ENCODE measurements at places on chromosomes 16 and 17.

GRCh38 chr17:50935221-50935995 lies 69.3 kb upstream of the TOB1 start:
- no peak overlapping the region for H3K4me3 ChIP-seq
- H3K27ac ChIP-seq, result peak overlapping the region; percentile 62
- DNase-seq, result no peak
- peaks cover 42% of the 10 kb centered on the region for H3K4me1 ChIP-seq
- H3K36me3 ChIP-seq, result no peaks in the 10 kb centered on the region

DNA sequence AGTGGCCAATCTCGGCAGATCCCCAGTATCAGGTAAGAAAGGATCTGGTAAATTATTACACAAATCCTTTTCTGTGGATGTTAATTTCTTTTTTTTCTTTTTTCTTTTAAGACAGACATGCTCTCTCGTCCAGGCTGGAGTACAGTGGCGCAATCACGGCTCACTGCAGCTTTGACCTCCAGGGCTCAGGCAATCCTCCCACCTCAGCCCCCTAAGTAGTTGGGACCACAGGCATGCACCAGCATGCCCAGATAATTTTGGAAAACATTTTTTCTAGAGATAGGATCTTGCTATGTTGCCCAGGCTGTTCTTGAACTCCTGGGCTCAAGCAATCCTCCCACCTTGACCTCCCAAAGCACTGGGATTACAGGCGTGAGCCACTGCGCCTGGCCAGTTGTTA lies 54.0 kb downstream of the GAS7 start:
- H3K27ac ChIP-seq, result no peak overlapping the region
- H3K4me1 ChIP-seq, result no peaks in the 10 kb centered on the region
- H3K4me3 ChIP-seq, result no peak overlapping the region
- DNase-seq, result no peak

GRCh38 chr16:84579936-84580335 lies 37.9 kb downstream of the COTL1 start:
- no peak overlapping the region for H3K4me3 ChIP-seq
- H3K36me3 ChIP-seq, result no peaks in the 10 kb centered on the region
- H3K27ac ChIP-seq, result no peak overlapping the region
- H3K4me1 ChIP-seq, result no peaks in the 10 kb centered on the region

GRCh38 chr17:34763728-34764665 lies 184.6 kb downstream of the TMEM132E start:
- no peaks in the 10 kb centered on the region for H3K27me3 ChIP-seq
- no peak overlapping the region for H3K27ac ChIP-seq
- no peaks in the 10 kb centered on the region for H3K36me3 ChIP-seq
- H3K4me1 ChIP-seq, result no peaks in the 10 kb centered on the region
- no peak for DNase-seq
- H3K4me3 ChIP-seq, result no peak overlapping the region

DNA sequence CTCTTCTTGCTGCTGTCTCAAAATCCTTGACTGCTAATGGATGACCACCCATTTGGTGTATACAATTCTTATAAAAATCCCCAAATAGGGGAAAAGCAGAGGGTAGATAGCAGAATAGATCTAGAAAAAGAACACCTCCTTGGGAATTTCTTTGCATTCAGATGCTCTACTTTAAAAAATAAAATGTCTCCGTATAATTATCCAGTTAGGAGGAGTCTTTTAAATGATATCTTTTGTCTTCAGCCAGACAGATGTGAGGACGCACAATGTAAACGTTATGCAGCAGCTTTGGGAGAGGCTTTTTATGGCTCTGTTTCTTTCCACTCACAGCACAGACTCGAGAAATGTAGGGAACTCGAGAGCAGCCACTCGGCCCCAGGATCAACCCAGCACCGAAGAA lies 300.2 kb downstream of the IRF8 start:
- H3K27ac ChIP-seq, result no peak overlapping the region
- H3K4me1 ChIP-seq, result peaks cover 59% of the 10 kb centered on the region

DNA sequence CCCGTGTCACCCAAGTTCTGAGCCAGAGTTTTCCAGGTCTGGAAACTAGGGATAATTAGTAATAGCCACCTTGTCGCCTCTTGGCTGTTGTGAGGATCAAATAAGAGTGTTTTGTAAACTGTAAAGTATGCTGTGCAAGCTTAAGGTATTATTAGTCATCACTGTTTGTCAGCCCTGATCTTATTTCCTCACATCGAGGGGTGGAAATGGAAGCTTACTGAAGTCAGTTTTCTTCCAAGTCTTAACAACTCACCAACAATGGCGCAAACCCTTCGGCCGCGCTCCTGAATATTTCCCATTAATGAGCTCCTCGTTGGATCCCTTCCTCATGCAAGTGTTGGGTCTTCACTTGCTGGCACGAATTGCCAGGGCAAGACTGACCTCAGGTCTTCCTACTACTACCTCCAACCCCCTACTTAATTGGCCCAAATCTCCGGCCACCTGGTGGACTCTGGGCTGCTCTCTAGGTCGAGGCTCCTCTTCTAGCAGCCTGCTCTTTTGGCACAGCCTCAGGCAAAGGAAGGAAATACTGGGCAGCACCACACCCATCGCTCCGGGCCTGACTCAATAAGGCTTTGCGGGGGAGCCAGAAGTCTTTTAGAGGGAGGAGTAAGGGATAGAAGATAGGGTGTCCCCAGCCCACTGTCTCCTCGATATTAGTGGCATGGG lies 885 bp upstream of the SLC35B1 start:
- H3K4me3 ChIP-seq, result no peak overlapping the region
- H3K27me3 ChIP-seq, result no peaks in the 10 kb centered on the region
- DNase-seq, result no peak
- peaks cover 9% of the 10 kb centered on the region for H3K4me1 ChIP-seq
- peak overlapping the region; percentile 3 for H3K27ac ChIP-seq
- H3K36me3 ChIP-seq, result peaks cover 28% of the 10 kb centered on the region

DNA sequence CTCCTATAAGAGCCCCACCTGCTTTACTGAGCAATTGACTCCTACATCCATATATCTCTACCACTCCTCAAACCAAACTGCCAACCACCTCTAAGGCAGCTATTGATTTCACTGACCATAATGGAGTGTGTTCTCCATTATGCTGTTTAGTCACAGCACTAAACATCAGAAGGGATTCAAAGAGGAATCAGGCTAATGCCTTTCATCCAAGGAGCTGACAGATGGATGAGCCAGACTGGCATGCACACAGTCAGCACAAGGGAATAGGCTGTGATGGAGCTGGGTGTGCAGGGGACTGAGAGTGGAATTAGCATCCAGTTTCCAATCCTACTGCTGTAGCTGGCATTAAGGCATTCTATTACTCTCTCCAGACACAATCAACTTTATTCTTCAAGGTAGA lies 88.7 kb upstream of the CCL2 start:
- no peaks in the 10 kb centered on the region for H3K36me3 ChIP-seq
- no peak for DNase-seq
- no peaks in the 10 kb centered on the region for H3K27me3 ChIP-seq
- no peaks in the 10 kb centered on the region for H3K4me1 ChIP-seq
- no peak overlapping the region for H3K4me3 ChIP-seq
- no peak overlapping the region for H3K27ac ChIP-seq

- H3K4me1 ChIP-seq, result peaks cover 9% of the 10 kb centered on the region
- H3K27ac ChIP-seq, result no peak overlapping the region
- H3K27me3 ChIP-seq, result peaks cover 13% of the 10 kb centered on the region
- no peak overlapping the region for H3K4me3 ChIP-seq
Measured at GRCh38 chr17:1030684-1031532, 34.0 kb downstream of the TIMM22 start.

DNA sequence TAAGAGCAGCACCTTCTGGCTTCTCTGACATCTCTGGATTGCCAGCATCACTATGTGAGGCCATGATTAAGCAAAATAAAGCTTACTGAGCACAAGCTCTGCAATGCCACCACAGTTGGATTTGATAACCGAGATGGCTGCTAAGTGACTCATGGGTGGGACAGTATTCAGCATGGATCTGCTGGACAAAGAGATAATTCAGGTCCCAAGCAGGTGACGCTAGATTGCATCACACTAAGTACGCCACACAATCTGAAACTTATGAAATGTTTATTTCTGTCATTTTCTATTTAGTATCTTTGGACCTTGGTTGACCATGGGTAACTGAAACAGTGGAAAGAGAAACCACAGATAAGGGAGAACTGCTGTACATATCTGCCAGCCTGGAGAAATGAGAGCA lies 27.4 kb downstream of the CDRT15 start:
- H3K36me3 ChIP-seq, result peaks cover 6% of the 10 kb centered on the region
- H3K4me3 ChIP-seq, result no peak overlapping the region
- no peaks in the 10 kb centered on the region for H3K4me1 ChIP-seq
- H3K27ac ChIP-seq, result no peak overlapping the region
- no peak for DNase-seq

DNA sequence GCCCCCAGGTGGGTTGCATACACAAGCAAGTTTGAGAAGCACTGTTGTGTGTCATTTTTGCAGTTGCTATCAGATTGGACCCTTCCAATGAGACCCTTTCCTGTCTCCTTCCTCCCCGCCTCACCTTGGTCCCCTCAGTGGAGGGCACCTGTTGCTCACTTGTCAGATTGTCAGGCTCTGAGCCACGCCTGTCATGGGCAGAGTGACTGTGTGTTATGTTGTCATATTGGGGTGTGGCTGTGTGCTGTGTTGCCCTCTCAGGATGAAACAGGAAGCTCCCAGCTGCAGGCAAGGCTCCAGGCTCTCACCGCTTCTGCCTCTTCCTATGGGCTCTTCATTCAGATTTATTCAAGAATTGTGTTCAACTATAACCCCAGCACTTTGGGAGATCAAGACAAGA lies 302.9 kb downstream of the CPPED1 start:
- no peak overlapping the region for H3K27ac ChIP-seq
- H3K4me1 ChIP-seq, result no peaks in the 10 kb centered on the region
- no peaks in the 10 kb centered on the region for H3K36me3 ChIP-seq
- H3K27me3 ChIP-seq, result no peaks in the 10 kb centered on the region

- H3K27ac ChIP-seq, result peak overlapping the region; percentile 44
- peaks cover 54% of the 10 kb centered on the region for H3K27me3 ChIP-seq
- H3K36me3 ChIP-seq, result no peaks in the 10 kb centered on the region
- peaks cover 12% of the 10 kb centered on the region for H3K4me1 ChIP-seq
- no peak for DNase-seq
- peak overlapping the region; percentile 15 for H3K4me3 ChIP-seq
Measured at GRCh38 chr16:73069581-73070262, 21.8 kb upstream of the ZFHX3 start.

DNA sequence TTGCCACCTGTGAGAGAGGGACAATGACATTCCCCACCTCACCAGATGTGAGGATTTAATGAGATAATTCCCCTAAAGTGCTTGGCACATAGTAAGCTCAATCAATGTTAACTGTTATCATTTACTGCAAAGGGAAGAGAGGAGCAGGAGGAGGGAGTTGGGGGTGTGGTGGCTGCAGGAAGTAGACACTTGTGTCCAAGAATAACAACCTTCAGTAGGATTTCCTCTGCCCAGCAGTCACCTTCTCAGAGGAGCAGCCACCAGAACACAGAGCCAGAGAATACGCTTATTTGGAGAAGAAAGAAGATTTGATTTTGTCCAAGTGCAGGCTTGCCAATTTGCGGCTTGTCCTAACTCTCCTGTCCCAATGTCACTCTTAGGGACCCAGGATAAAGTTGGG lies 10.2 kb downstream of the CBX4 start:
- no peak for DNase-seq
- no peak overlapping the region for H3K4me3 ChIP-seq
- H3K4me1 ChIP-seq, result peaks cover 63% of the 10 kb centered on the region
- no peaks in the 10 kb centered on the region for H3K36me3 ChIP-seq
- H3K27ac ChIP-seq, result peak overlapping the region; percentile 89

- no peaks in the 10 kb centered on the region for H3K4me1 ChIP-seq
- no peak overlapping the region for H3K27ac ChIP-seq
- H3K36me3 ChIP-seq, result peaks cover 23% of the 10 kb centered on the region
- H3K27me3 ChIP-seq, result no peaks in the 10 kb centered on the region
- H3K4me3 ChIP-seq, result no peak overlapping the region
Measured at GRCh38 chr17:604765-605164, 109.9 kb downstream of the VPS53 start.

- H3K27me3 ChIP-seq, result no peaks in the 10 kb centered on the region
- H3K27ac ChIP-seq, result no peak overlapping the region
- peaks cover 11% of the 10 kb centered on the region for H3K36me3 ChIP-seq
- no peak for DNase-seq
Measured at GRCh38 chr16:84180519-84181140, 6.2 kb downstream of the TAF1C start.

DNA sequence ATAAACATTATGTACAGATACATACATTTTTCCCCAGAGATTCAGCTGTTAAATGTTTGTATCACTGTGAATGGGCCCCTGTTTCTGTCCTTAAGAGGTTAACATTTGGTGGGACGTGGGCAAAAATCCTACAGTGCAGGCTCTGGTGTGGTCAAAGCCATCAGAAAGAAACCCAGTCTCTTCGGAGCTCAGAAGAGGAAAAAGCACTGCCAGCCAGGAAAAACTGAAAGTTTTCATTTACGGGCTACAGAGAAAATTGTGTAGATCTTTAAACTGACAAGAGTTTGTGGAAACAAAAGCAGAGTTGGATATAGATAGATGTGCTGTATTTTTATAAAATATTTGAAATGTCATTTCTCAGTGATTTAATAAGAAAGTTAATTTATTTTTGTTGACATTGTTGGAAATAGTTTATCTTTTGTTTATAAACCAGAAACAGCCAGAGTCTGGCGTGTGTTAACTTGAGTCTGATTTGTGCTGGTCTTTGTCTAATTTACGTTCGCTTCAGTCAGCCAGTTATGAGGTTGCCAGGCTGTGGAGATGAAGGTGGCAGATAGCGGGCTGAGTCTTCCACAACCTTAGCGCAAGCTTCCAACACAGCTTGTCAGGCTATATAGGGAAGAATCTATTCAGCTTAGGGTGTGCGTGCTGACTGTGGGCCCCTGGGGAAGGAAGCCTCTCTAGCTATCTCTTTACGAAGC lies 9.5 kb upstream of the TEKT3 start:
- H3K36me3 ChIP-seq, result no peaks in the 10 kb centered on the region
- H3K27ac ChIP-seq, result peak overlapping the region; percentile 8
- H3K27me3 ChIP-seq, result peaks cover 9% of the 10 kb centered on the region
- no peak overlapping the region for H3K4me3 ChIP-seq

- no peaks in the 10 kb centered on the region for H3K27me3 ChIP-seq
- H3K27ac ChIP-seq, result no peak overlapping the region
- H3K4me1 ChIP-seq, result no peaks in the 10 kb centered on the region
- no peak for DNase-seq
Measured at GRCh38 chr17:17388657-17389496, 85.7 kb downstream of the NT5M start.

- no peak for DNase-seq
- H3K27me3 ChIP-seq, result no peaks in the 10 kb centered on the region
- H3K36me3 ChIP-seq, result no peaks in the 10 kb centered on the region
- no peak overlapping the region for H3K4me3 ChIP-seq
- no peaks in the 10 kb centered on the region for H3K4me1 ChIP-seq
- no peak overlapping the region for H3K27ac ChIP-seq
Measured at GRCh38 chr16:30018731-30019158, 4.3 kb upstream of the C16orf92 start.

- no peak for DNase-seq
- no peak overlapping the region for H3K27ac ChIP-seq
- no peaks in the 10 kb centered on the region for H3K27me3 ChIP-seq
- H3K4me1 ChIP-seq, result peaks cover 6% of the 10 kb centered on the region
Measured at GRCh38 chr17:19757536-19758180, 9.6 kb upstream of the ALDH3A1 start.

DNA sequence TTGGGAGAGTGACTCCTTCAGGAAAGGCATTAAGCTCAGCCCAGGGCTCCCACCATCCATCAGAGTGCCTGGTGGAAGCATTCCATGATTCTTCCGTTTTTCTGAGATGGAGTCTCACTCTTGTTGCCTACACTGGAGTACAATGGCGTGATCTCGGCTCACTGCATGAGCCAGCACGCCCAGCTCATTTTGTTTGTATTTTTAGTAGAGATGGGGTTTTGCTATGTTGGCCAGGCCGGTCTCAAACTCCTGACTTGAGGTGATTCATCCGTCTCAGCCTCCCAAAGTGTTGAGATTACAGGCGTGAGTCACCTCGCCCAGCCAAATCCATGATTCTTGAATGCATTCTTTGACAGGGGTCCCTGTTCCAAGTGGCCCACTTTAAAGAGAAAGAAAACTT lies 23.1 kb downstream of the MIS12 start:
- H3K27me3 ChIP-seq, result no peaks in the 10 kb centered on the region
- no peak overlapping the region for H3K4me3 ChIP-seq
- peak; percentile 40 for DNase-seq
- H3K36me3 ChIP-seq, result no peaks in the 10 kb centered on the region
